ENCODE measurements at places on chromosomes 12 and 14. TPM values are rescaled to one million over a fixed set of nuclear protein-coding genes. Genes with fewer than 3 reads are reported as not detected.

DNA sequence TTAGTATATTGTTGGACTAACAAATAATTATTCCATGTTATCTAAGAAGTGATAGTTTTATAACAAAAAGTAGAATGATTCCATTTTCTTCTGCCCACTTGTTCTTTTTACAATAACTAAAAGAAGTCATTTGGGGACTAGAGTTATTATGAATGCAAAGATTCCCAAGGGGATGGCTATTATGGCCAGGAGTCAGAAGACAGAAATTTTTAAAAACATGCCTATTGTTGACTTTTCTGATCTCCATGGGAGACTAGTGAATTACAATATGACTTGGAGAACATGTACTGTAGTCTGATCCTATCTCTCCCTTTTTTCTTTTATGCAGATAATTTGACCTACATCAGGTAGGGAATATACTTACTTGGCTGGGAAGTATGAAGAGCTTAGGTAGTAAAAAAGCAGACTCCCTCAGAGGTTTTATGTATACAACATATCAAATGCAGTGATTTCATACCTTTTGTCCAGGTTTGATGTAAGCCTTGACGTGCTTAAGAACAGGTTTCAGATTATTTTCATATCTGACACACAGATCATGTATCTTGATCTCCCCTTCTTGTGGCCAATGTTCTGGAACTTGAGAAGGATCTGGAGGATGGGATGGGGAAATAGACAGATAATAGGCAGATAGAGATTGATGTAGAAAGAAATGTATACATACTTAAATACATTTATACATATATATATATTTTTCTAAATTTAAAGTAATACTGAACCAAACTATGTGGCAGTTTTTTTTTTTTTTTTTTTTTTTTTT is 41.0 kb upstream of the KCNJ8 start:
- DNase-seq: no peak

Gene COCH
- total RNA-seq: 0.57 TPM

DNA sequence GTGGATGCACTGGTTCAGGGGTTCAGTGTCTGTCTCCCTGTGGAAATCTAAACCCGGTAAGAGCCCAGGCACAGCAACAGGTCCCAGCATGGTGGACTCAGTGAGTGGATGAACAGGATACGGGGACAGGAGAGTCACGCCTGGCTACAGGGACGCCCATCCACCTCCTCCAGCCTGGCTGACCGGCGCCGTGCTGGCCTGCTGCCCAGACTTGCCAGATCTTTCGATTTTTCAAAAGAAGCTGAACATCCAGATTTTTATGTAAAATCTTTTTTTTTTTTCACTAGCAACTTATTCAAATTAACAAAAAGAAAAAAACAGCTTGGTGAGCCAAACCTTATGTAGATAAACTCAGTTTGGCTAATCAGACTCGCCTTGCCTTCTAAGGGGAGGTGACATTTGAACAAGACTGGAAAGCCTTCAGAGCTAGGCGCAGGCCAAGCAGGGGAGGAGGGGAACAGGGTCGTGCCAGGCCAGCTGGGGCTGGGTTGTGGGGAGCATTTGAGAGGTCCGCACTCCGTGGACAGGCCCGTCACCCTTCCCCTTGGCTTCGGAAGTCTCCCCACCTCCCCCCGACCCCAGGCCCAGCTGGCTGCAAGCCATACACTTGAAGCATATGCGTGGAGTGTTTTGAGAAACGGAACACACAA is 87.8 kb upstream of the NCOR2 start:
- no peak for DNase-seq

DNA sequence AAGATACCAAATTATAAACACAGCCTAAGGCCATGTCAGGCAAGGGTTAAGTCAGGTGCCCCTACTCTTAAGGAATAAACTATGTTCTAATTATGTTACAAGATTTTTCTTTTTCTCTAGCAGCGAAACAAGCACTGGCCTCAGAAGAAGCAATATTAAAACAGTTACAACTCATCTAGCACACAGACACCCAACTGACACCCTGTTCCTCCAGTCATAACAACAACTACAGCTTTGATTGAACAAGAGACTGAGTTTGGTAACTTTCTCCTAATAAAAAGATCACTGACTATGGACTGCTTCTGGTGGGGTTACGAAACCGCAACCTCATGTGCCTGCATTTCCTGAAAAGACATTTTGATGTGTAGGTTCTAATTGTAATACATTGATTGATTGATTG is 3.3 kb upstream of the DAO start:
- no peak for DNase-seq

DNA sequence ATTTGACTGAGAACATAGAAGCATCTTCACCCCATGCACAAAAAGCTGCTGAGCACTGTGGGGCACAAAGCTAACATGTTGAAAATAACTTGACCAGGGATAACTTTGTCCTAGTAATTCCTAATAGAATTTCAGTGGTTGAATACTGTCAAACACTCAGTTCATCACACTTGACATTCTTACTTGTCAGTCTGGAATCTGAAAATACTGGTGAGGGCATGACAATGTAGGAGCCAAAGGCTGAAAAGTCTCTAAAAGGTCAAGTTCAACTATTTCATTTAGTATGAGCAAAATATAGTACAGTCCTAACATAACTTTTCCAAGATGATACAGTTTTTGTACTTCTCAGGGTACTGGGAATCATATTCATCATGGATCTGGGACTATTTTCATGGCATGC is 504.4 kb upstream of the LMO3 start:
- no peak for DNase-seq

- no peak for DNase-seq
These were observed 21.2 kb downstream of the TRIM9 start for GRCh38 chr14:51073731-51074130.

Gene BTBD7
- 16.5 TPM for total RNA-seq

DNA sequence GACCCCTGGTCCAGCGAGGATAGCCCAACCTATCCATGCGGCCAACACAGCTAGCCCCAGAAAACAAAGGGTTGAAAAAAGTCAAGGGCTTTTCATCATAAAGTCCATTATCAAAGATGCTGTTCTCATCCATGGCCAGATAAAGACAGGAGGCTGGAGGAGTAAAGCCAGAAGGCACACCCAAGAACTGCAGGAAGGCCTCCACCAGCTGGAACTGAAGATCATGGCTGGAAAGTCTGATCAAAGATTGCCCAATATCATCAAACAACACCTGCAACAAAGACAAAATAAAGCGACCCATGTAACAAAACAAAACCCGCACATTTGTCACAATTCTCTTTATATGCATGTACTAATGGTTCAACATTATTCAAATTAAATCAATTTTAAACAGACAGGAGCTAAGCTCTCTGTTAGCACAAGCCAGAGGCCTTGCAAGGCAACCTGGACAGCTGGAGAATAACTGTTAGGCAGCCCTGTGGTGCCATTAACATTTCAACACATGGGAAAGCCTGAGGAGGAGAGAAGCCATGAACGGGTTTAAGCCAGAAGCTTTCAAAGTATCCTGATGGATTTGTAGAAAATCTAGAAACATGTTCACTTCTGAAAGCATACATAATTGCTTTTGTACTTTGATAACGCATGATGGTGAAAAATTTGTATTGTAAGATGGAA is 34.1 kb downstream of the PSMC1 start:
- no peak for DNase-seq

- DNase-seq: peak; percentile 61
These were observed 841 bp downstream of the CALM1 start for GRCh38 chr14:90397425-90398314.

Gene MGP
- 0.47 TPM for total RNA-seq

DNA sequence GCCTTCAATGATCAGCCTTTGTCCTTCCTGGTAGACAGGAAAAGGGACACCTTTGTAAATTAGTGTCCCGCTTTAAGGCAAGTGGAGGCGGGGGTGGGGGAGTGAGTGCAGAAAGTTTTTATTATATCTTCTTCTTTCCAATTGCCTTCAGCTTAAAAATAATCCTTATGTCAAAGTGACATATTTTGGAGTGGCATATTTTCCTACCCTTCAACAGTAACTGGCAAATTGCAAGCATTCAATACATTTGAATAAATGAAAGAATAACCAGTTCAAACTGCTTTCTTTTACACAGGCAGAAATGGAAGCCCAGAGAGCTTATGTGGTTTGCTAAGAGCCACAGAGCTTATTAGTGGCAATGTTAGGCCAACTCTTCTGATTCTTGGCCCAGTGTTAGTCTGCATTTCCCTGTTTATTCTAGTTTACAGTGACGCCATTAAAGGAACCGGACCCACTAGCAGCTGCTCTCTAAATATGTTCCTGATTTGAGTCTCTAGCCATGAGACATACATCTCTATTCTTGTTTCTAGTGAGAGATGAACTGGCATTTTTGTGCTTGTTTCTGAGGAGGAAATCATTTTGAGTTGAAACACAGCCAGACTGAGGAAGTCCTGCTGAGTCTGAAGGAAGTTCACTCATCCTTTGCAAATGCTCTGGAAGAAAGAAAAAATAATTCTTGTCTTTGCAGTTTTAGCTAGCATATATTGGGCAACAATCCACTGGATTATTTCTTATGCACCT is 468.7 kb downstream of the NOVA1 start:
- no peak for DNase-seq

GRCh38 chr12:768434-768833 is 16.1 kb downstream of the WNK1 start:
- DNase-seq: no peak

GRCh38 chr12:51448618-51449256 is 24.1 kb downstream of the SLC4A8 start:
- no peak for DNase-seq

- no peak for DNase-seq
These were observed 16.0 kb downstream of the RNASE3 start for GRCh38 chr14:20907214-20907613.

DNA sequence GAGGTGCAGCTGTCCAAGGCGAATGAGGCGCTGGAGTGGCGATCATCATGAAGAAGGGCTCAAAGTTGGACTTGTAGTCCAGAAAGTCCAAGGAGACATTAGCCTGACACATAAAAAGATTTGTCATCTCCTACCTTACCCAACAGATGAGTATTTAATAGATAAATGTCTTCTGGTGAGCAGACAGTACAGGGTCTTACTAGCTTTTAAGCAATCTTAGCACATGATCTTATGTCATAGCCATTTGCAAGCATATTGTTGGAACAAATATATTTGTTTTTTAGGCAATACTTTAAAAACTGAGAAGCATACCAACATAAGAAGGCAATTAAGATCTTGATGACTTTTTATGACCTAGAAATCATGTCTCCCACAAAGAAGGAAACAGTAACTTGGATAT is 16.0 kb downstream of the GNS start:
- DNase-seq: no peak

GRCh38 chr12:113914806-113915205 is 51.3 kb downstream of the RBM19 start:
- DNase-seq: no peak

DNA sequence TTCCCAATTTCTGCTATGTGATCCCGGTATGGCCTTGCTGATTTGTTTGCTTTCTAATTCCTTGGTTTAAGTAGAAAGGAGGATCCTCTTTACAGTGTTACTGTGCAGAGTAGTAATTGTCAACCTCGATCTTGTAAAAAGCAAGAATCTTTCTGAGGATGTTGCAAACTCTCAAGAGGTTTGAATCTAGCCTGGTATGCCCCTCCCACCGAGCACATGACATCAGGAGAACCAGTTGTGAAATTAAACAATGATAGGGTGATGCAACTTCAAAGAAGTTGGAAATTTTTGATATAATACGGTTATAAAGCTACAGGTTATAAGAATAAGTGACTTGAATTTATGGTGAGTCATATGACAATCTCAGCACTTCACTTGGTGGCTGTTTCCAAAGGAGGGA is 35.0 kb upstream of the FUT8 start:
- DNase-seq: no peak

DNA sequence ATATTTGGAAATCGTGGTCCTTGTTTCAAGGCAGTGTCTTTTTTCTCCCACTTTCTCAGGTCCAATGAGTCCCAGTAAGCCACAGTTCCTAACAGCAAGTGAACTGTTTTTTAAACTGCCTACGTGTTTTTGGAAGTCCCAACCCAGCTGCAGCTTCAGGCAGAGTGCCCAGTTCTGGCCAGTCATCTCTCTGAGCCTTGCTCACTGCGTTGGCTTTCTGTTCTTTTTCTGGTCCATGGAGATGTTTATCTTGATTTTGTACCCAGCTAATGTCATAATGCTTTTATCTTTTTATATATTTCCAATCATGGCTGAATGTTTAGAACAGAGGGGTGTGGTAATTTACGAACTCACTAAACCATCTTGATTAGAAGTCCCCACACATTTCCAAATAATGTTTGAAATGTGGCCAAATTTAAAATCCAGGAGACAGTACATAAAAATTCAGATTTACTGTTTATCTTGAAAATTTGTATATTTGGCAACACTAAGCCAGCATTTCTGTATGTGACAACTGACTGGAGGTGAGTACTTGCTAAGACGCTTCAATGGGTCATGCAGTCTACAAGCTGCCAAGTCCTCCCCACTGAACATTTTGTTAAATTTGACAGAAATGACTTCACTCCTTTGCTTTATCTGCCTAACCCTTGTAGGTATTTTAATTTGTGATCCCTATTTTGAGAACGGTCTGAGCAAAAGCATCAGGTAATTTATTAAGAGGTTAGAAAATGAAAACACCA is 46.1 kb upstream of the OTOGL start:
- no peak for DNase-seq

GRCh38 chr12:131102493-131102931 is 148.8 kb downstream of the ADGRD1 start:
- no peak for DNase-seq

Gene ACOT6
- not detected for total RNA-seq

- DNase-seq: peak; percentile 65
These were observed 18.1 kb downstream of the TAMALIN start for GRCh38 chr12:52024845-52025230.

Measured in activated naive CD4-positive, alpha-beta T cell treated with anti-CD3 and anti-CD28 coated beads, Interleukin-2, amount 50 U/mL, for 72 hours (primary cell).